NCI-H1694 (cell line): ENCODE measurements at places on chromosomes 12 and 14.

- no peak for DNase-seq
Measured at GRCh38 chr14:99875836-99876235, 82.6 kb downstream of the EML1 start.

GRCh38 chr12:27552886-27553560, 29.0 kb downstream of the PPFIBP1 start:
- no peak for DNase-seq

- no peak for DNase-seq
Measured at GRCh38 chr14:30848449-30849240, 25.7 kb upstream of the COCH start.

- DNase-seq, result no peak
Measured at GRCh38 chr12:120534703-120535655, 823 bp downstream of the RNF10 start.

DNA sequence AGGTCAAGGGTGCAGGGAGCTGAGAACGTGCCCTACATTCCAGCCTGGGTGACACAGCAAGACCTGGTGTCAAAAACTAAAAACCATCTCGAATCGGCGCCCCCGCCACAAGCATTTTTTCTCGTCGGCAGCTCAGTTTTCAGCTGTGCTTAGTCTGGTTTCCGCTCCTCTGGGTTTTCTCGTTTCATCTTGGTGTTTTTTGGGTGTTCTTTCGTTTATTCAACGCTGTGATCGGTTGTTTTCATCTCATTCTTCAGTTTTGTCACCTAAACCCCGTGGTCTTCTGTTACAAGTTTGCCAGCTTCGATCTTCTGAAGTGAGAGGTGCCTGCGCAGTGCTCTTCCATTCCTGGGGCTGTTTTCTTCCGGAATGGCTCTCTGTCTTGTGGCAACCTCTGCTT, 41.4 kb downstream of the NOC4L start:
- no peak for DNase-seq

DNA sequence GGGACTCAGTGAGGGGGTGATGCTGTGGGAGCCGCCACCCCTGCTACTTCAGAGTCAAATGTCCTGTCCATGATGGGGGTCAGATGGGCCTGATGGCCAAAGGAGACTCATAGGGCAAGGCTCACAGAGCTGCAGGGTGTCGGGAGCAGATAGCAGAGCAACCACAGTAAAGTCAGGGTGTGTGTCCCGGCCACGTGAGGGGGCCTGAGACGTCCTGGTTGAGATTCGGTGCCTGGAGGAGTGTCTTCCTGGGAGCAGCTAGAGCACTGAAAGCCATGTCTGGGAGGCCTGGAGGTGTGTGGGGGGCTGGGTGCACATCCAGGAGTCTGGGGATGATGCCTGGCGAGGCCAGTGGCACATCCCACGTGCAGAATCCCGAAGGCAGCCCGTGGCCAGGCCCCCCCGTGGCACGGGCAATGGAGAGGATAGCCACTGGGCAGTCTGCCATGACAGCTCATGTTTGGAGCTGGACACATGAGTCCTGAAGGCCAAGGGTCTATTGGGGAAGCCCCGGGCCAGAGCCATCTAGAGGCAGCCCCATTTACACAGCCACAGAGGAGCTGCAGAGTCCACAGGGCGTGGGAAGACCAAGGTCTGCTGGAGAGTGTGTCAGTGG, 308.0 kb upstream of the SFSWAP start:
- no peak for DNase-seq

DNA sequence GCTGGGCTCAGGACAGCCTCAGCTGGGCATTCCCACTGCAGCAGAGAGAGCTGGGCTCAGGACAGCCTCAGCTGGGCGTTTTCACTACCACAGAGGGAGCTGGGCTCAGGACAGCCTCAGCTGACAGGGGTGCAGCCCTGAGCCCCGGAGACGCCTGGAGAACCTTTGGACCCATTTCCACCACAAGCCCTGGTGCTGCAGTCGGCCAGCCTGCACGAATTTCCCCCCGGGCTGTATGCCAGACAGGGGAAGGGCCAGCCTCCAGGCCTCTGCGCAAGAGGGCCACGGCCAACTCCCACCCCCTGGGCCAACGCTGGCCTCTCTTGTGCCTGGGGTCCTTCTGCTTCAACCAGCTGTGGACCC, 2.6 kb upstream of the C14orf180 start:
- no peak for DNase-seq

DNA sequence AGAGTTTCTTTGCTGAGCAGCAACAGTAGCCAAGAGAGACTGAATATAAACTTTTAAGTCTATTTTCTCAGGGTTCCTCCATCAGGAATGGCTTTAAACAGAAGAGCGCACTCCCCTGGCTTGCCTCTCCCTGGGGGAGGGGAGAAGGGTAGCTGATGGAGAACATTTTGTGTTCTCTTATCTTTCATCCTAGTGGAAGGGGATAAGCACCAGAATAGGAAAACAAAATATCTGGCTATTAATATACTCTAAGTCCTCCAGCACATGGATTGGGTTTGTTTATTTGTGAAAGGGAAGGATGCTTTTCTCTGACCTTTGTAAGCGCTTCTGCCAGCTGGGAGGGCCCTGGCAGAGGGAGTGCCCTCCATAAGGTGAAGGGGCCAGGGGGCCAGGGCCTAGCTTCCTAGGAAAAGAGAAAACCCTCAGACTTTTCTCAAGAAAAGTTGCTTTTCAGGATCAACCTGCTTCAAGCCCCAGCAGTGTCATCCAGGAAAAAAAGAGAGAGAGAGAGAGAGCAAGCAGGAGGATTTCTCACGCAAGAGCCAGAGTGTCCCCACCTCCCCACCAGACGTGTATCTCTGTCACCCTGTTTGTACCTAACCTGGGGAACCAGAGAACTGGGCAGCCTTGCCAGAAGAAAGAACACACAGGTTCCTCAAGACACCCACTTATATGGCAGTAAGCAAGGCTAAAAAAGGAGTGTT, 34.3 kb upstream of the ATP2A2 start:
- DNase-seq, result no peak

- peak; percentile 89 for DNase-seq
Measured at GRCh38 chr14:75306927-75307699, 28.5 kb downstream of the FOS start.

DNA sequence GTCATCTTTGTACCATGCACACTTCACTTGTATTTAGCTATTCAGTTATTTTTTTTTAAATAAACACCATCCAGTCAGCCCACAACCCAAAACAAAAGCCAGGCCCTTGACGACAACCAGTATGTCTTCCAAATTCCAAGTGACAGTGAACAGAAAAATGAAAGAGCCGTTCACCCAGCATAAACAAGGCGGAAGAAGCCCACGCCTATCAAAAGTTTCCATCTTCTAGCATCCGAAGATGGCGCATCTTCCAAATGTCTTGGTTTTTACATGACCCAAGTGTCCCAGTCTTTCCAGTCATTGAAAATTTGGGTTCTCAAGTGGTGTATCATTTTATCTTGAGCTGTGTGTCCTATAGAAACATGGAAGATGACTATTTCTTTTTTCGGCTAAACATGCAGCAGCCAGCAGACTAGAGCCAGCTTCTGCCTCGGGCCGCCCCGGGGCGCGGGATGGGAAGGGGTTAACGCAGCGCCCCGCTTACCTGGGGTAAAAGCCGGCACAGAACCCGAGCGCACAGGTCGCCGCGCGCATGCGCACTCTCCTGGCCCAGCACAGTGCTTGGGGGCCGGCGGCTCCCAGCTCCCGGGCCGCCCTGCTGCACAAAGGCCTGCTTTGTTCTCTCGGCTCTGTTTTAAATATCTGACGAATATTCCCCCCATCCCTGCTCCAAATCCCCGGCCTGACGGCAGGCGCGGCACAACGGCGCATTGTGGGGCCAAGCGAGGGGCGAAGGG, 164.8 kb downstream of the ZFP36L1 start:
- no peak for DNase-seq

DNA sequence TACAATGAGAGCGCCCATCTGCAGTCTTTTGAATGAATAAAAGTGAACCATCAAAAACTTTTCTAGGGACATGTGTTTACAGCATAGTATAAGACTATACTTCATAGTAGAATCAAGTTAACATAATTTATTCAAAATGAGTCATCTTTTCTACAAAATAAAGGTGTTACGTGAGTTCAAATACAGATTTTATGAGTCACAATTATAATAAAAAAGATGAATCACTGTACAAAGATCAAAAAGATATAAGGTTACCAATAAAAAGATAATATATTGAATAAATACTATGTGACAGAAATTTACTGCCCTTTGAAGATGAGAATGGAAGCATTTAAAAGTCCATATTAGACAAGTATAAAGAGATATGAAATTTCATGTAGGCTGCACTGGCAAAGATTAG, 2.8 kb downstream of the MBIP start:
- DNase-seq, result no peak

- DNase-seq, result no peak
Measured at GRCh38 chr14:81737938-81738337, 204.3 kb upstream of the SEL1L start.

- no peak for DNase-seq
Measured at GRCh38 chr14:100879194-100879593, 24.3 kb downstream of the RTL1 start.

- DNase-seq, result no peak
Measured at GRCh38 chr14:23446291-23446851, 10.9 kb upstream of the MYH7 start.

DNA sequence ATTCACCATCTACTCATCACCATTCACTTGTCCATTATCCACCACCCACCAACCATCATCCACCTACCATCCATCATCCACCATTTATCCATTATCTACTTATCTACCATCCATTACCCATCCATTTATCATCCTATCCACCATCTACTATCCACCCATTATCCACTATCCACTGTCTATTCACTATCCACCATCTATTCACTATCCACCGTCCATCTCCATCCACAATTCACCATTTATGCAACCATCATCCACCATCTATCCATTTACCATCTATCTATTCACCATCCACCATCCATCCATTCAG, 1.5 kb upstream of the AMN start:
- no peak for DNase-seq

- DNase-seq, result no peak
Measured at GRCh38 chr14:106347890-106348755, 821.7 kb downstream of the TMEM121 start.

DNA sequence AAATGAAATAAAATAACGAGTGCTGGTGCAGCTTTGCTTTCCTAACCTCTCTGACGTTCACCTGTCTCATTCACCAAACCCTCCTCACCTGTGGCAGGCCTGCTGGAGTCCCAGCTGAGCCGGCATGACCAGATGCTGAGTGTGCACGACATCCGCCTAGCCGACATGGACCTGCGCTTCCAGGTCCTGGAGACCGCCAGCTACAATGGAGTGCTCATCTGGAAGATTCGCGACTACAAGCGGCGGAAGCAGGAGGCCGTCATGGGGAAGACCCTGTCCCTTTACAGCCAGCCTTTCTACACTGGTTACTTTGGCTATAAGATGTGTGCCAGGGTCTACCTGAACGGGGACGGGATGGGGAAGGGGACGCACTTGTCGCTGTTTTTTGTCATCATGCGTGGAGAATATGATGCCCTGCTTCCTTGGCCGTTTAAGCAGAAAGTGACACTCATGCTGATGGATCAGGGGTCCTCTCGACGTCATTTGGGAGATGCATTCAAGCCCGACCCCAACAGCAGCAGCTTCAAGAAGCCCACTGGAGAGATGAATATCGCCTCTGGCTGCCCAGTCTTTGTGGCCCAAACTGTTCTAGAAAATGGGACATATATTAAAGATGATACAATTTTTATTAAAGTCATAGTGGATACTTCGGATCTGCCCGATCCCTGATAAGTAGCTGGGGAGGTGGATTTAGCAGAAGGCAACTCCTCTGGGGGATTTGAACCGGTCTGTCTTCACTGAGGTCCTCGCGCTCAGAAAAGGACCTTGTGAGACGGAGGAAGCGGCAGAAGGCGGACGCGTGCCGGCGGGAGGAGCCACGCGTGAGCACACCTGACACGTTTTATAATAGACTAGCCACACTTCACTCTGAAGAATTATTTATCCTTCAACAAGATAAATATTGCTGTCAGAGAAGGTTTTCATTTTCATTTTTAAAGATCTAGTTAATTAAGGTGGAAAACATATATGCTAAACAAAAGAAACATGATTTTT, 17.1 kb upstream of the AMN start:
- no peak for DNase-seq

- DNase-seq, result no peak
Measured at GRCh38 chr14:68685419-68686204, 107.3 kb downstream of the ZFP36L1 start.

DNA sequence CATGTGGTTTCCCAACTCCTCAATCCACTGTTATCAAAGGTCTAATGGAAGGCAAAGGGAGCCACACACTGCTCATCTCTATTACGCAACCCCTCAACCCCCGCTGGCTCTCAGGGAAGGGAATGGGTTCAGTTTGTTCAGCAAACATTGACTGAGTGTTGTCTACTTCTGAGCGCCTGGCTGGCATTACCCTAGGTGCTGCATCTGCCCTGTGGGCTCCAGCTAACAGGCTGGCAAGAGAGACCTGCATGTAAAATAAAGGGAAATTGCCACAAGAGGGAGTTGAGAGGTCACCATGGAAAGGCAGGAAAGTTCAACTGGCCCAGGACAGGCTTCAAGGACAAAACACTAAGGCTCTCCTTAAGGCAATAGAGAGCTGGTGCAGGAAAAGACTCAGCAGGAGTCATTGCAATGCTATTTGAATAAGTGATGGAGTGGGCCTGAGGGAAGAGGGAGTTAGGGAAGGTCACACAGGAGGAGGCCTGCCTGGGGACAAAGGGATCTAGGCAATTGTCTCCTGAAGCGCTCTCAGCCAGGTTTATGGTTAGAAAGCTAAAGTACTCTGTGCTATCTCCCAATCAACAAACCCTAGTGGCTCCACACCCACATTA, 5.5 kb upstream of the ZNF740 start:
- DNase-seq, result no peak

DNA sequence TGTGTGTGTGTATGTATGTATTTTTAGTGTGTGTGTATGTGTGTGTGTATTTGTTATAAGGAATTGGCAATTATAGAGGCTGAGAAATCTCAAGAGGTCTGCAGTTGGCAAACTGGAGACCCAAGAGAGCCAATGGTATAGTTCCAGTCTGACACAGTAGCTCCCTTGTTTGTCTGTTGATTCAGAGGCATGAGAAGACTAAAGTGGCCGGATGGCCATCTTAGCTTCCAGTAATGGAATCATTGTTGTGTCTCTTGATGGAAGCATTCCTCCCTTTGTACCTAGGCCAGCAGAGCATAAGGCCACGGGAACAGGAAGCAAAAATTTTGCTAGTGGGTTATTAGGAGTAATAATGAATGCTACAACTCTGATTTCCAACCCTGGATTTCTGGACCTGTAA, 460.6 kb downstream of the TMTC2 start:
- DNase-seq, result no peak

DNA sequence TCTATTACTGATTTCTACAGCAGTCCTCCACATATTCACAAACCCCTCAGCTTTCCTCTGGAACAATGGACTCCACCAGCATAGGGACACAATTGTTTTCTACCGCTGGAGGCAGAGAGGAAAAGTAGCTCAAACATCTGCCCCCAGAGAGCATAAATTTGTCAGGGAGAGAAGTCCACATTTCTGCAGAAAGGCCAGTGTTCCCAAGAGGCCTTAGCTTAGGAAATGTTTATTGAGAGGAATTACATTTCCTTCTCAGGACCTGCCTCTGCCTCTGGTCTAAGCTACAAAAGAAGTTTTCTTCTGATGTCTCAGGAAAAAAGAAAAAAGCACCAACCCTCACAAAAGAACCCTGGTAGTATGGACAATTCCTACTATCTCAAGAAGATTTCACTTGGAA, 217.8 kb upstream of the BMP4 start:
- DNase-seq, result no peak
